GM12892 (cell line): ENCODE measurements at places on chromosomes 7 and 10.

DNA sequence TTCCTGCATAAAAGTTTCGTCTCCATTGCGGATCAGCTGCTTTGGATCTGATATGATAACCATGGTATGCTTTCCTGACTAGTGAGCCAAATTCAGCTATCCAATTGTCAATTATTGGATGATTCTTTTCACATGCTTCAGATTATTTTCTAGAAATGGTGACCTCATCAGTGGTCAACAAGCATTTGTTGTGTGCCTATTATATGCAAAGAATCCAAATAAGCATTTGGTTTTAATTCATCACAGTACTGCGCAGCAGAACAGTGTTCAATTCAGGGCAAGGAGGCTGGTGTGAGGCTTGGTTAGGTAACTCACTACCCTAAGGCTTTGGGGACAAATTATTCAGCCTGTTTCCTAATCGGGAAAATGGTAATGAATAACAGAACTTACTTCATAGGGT, 200.5 kb downstream of the SKAP2 start:
- no peak for DNase-seq

- no peak for DNase-seq
Observed at GRCh38 chr7:158814637-158815036, 14.7 kb downstream of the ESYT2 start.

DNA sequence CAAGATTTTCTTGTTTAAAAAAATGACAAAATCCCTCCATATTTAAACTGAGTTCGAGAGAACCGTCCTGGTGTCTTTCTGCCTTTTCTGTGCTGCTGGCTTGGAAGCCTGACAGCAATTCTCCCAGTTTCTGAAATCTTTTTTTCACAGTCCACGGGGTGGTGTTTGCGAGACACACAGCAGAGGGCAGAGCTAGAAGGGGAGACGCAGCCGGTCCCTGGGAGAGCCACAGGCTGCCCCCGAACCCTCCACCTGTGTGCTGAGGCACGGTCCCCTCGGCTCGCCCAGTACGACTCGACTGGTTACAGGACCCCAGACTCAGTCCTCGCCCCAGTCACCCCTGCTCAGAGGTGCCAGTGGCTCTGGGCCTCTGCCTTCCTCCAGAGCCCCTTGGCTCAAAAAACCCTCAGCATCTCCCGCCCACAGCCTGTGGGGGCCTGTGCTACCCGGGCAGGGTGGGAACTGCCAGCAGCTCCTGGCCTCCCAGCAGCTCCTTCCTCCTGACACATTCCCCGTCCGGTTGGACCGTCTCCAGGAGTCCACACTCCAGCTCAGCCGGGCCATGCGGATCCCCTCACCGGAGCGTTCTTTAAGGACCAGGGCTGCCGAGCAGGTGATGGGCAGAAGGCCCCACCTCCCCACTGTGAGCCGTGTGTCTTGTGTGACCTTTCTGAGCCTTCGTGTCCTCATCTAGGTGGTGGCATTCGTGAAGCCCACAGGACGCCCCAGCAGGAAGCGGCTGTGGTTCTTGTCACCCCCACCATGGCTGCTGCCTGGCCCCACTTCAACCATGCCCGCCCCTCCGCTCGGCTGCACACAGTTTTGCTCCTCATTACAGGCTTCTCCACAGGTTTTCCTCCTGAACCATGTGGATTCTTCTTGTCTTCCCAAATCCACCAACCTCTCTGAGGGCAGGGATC, 52.3 kb upstream of the EN2 start:
- DNase-seq, result no peak

DNA sequence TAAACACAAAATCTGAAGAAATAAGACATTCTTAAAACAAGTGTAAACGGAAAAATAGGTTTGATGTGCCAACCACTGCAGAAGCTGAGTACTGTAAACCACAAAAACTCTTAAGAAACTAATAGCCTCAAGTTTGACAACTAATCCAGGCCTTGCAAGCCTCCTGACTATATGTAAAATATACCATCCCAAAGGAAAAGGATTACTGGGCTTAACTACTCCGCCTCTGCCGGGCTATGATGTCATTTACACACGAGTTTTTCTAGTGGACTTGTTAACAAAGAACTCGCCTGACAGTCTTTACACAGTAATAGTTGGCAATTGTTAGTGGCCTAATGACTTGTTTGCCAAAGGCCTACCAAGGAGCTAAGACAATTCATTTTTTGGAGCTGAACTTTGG, 2.1 kb downstream of the KIF5B start:
- no peak for DNase-seq

- peak; percentile 38 for DNase-seq
Observed at GRCh38 chr10:30002426-30003266, 56.7 kb downstream of the JCAD start.

DNA sequence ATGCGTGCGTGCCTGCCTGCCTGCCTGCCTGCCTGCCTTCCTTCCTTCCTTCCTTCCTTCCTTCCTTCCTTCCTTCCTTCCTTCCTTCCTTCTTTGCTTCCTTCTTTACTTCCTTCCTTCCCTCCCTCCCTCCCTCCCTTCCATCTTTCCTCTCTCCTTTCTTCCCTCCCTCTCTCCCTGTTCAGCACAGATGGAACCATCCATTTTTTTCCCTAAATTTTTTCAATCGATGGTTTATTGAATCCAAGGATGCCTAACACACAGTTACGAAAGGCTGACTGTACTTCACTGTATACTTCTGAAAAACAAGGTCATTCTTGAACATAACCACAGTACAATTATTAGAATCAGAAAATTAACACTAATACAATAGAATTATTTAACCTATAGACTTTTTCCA, 53.8 kb downstream of the ABCA13 start:
- DNase-seq, result no peak

DNA sequence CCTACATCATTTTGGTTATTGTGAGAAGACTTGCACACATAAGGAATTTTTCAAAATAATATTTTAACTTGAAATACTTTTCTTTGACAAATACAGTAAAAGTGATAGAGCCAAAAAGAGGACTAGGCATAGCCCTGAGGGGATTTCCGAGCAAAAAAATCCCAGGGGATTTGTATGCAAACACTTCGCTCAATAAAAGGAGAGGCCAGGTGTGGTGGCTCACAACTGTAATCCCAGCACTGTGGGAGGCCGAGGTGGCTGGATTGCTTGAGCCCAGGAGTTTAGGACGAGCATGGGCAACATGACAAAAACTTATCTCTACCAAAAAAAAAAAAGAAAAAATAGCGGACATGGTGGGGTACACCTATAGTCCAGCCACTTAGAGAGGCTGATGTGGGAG, 193.0 kb downstream of the PCDH15 start:
- DNase-seq, result no peak

DNA sequence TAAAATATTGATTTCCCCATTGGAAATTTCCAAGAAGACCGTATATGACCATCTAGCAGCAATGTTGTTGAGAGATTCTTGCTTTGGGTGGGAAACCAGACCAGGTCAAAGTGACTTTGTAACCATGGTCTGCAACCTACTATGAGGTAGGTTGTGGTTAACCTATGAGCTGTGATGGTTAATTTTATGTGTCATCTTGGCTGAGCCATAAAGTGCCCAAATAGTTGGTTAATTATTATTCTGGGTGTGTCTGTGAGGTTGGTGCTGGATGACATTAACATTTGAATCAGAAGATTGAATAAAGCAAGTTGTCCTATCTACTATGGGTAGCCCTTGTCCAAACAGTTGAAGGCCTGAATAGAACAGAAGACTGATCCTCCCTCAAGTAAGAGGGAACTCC, 18.3 kb upstream of the RALA start:
- DNase-seq, result no peak

DNA sequence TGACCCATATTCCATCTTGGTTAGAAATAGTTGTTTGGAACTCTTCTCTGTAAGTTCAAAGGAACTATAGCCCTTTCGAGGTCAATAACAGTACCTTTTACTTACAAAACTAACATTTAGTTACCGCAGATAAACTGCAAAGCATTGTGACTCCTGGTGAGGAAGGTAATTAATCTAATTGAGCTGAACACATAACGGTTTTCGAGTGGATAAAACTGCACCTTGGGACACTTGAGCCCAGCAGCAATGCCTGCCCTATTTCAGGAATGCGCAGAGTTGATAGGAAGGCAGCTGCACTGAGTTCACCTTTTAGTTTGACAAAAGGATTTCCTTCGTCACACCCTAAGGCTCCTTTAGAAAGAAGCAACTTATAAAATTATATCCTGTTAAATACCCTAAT, 75.4 kb downstream of the JAZF1 start:
- DNase-seq, result no peak

- DNase-seq, result no peak
Observed at GRCh38 chr10:131650771-131651673, 249.8 kb upstream of the PPP2R2D start.

DNA sequence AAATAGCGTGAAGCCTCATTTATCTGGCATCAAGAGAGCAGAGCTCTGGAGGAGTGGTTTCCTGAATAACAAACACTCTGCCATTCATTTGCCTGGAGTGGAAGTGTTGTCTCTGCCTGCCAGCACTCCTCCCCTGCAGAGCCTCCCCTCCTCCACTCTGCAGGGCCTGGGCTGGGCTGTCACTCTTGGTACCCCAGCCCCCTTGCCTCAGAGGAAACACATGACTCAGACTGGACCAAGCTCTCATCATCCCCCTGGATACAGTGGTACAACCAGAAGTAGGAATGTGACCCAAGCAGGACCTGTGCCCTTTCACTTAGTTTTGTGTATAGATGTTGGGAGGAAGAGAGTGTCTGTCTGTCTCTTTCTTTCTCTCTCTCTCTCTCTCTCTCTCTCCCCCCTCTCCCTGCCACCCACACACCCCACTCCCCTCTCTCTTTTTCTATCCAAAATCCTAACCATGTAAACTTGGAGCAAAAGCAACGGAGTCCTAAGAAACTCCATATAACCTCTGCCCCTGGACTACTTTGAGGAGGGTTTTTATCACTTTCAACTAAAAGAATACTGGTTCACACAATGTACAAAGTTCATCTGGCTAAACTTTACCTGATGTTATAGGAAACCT, 43.9 kb downstream of the DOCK4 start:
- no peak for DNase-seq

- DNase-seq, result no peak
Observed at GRCh38 chr10:20254078-20254477, 437.8 kb downstream of the PLXDC2 start.

GRCh38 chr7:7639421-7639820, 1.1 kb upstream of the UMAD1 start:
- no peak for DNase-seq

- no peak for DNase-seq
Observed at GRCh38 chr10:73644015-73644743, 2.9 kb upstream of the MYOZ1 start.

- DNase-seq, result no peak
Observed at GRCh38 chr10:13268841-13269240, 31.0 kb downstream of the PHYH start.

DNA sequence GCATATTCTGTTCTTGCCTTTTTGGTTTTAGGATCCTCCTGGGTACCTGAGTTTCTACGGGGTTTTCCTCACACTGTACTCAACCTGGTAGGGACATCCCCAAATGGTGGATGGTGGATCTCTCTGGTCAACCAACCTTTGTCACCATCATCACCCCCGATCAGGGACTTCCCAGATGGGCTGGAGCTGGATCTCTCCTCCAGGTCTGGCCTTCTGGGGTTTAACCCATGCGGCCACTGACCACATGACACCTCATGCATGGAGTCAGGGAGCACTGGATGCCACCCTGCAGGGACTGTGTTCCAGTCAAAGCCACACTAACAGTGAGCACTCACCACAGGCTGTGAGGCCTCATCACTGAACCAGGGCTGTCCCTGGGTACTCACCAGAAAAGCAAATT, 80.0 kb downstream of the CELF2 start:
- DNase-seq, result no peak

- DNase-seq, result no peak
Observed at GRCh38 chr10:70053218-70053840, 683 bp downstream of the MACROH2A2 start.
